B cell (primary cell): ENCODE measurements at places on chromosomes 16 and 17.

DNA sequence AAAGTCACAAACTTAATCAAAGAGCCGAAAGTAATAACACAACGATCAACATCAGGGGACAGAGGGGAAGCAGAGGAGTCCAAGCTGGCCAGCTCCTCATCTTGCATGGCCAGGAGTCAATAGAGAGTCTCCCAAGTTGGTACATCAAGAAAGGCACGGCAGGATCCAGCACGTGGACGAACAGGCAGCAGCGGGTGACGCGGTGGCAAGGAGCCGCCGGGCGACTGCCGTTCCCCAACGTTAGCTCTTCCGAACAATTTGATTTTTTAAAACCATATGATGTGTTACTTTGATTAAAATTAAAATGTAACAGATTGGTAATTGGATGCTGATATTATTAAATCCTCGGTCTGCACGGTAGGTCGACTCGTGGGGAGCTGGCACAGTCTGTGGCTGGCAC is 81.8 kb upstream of the DOC2B start:
- no peak for DNase-seq

- DNase-seq: no peak
Observed at GRCh38 chr17:30454635-30455034, 22.6 kb upstream of the GOSR1 start.

- DNase-seq: no peak
Observed at GRCh38 chr17:2395258-2396181, 5.3 kb downstream of the MNT start.

- DNase-seq: no peak
Observed at GRCh38 chr16:81450783-81451491, 6.3 kb downstream of the CMIP start.

- DNase-seq: no peak
Observed at GRCh38 chr16:87345726-87346424, 28.7 kb upstream of the C16orf95 start.
